ENCODE measurements at places on chromosomes 1 and 21.

DNA sequence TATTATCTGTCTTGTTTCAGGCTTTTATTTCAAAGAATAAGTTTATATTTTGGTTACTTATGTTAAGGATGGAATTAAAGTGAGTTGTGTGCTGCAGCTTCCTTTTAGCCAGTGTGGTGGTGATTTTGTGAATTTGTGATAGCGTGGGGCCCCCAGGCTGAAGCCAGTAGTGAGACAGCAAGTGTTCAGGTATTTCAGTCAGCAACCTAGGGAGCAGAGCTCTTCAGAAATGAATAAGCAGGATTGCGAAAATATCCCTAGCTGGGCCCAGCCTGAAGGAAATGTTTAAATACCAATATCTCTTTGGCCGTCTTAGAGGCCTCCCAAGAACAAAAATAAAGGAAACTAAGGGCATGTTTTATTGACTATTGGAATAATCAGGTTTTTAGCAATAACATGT, 150.8 kb upstream of the C1orf105 start:
- DNase-seq = no peak

DNA sequence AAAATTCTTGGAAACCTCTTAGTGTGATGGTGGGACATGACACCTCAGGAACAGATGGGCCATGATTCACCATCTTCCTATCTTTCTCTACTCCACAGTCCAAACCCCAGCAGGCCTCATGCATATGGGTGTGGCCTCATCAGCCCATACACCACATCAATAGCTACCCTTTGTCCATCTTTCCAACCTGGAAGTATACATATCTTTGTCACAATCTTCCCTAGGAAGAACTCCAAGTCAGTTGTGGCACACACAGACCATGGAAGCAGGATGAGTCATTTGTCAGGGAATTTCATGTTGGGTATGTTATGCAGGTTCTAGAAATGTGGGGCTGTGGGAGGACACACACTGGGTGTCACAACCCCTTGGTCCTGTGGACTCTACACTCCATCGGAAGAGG, 30.5 kb upstream of the CLCA4 start:
- DNase-seq = no peak

- no peak for DNase-seq
Measured at GRCh38 chr1:188027613-188028012, 1198.9 kb downstream of the PLA2G4A start.

DNA sequence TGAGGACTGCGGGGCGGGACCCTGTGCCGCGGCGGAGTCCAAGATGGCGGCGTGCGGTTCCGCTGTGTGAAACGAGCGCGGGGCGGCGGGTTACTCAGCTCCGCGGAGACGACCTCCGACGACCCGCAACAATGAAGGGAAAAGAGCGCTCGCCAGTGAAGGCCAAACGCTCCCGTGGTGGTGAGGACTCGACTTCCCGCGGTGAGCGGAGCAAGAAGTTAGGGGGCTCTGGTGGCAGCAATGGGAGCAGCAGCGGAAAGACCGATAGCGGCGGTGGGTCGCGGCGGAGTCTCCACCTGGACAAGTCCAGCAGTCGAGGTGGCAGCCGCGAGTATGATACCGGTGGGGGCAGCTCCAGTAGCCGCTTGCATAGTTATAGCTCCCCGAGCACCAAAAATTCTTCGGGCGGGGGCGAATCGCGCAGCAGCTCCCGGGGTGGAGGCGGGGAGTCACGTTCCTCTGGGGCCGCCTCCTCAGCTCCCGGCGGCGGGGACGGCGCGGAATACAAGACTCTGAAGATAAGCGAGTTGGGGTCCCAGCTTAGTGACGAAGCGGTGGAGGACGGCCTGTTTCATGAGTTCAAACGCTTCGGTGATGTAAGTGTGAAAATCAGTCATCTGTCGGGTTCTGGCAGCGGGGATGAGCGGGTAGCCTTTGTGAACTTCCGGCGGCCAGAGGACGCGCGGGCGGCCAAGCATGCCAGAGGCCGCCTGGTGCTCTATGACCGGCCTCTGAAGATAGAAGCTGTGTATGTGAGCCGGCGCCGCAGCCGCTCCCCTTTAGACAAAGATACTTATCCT, 430 bp downstream of the RBM15 start:
- no peak for DNase-seq

- no peak for DNase-seq
Measured at GRCh38 chr1:85118751-85119150, 70.5 kb upstream of the MCOLN3 start.

Data from stimulated activated CD4-positive, alpha-beta T cell treated with anti-CD3 and anti-CD28 coated beads, TNF-alpha, amount 100 ng/mL, for 4 hours (primary cell).